ENCODE measurements at places on chromosomes 3 and 15.
A peak's percentile ranks its signal among the peaks of the same experiment; 100 is the strongest.

DNA sequence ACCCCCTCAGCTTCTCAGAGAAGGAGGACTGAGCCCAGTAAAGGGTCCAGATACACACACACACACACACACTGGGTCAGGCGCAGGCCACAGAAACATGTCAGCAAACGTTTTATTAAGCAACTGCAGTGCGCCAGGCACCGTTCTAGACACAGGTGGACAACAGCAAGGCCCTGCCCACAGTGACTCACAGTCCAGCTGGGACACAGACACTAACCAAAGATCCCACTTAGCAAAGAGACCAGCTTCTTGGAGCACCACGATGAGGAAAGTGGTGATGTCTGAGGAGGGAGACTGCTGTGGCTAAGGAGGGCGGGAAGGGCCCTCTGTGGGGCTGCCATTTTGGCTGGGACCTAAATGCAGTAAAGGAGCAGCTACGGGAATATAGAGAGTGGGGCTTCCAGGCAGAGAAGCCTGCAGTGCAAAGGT is 2.8 kb upstream of the VILL start:
- no peak for DNase-seq

GRCh38 chr3:17398959-17399551 is 343.4 kb downstream of the TBC1D5 start:
- DNase-seq: no peak

GRCh38 chr15:60326824-60327654 is 70.7 kb downstream of the ANXA2 start:
- peak; percentile 37 for DNase-seq

- no peak for DNase-seq
Observed at GRCh38 chr3:172380632-172381031, 67.6 kb downstream of the GHSR start.

- no peak for DNase-seq
Observed at GRCh38 chr15:74893627-74894026, 3.8 kb downstream of the MPI start.

GRCh38 chr3:146322216-146322817 is 71.4 kb upstream of the PLSCR4 start:
- DNase-seq: no peak

DNA sequence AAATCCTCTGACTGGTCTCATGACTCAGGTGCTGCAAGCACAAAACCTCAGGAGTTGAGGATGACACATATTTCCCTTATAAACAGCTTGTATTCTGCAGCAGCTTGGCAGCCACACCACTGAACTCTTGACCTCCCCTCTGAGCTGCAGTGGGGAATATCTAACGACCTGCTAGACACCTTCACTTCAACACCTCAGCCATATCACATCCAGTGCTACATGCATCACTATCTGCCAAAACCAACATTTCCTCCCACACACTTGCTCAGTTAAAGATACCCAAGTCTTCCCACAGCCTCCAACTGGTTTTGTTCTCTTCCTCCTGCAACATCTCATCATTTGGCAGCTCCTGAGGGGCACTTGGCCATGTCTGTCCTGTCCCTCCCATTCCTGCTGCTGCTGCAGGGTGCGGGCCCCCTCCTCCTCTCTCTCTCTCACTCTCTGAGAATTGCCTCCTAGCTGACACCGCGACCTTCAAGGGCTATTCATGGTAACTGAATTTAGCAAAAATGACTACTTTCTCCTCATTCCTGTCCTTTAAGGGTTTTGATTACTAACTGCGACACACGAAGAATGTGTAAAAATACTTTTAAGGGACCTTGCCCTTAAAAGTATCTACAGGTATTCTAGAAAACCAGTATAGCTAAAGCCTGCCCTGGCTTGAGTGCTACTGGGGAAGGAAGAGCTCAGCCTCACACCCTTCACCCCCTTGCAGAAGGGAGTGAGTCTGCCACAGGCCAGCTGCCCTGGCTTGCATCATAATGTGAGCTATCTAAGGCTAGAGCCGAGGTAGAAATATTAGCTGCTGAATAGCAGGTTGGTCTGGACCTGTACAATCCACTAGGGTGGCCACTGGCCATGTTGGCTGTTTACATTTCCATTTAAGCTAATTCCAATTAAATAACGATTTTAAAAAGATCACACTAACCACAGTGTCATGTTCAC is 5.0 kb upstream of the CCR9 start:
- DNase-seq: no peak

GRCh38 chr15:29208352-29208751 is 61.3 kb downstream of the NSMCE3 start:
- peak; percentile 4 for DNase-seq

GRCh38 chr3:127801731-127802313 is 20.5 kb downstream of the MGLL start:
- DNase-seq: no peak

DNA sequence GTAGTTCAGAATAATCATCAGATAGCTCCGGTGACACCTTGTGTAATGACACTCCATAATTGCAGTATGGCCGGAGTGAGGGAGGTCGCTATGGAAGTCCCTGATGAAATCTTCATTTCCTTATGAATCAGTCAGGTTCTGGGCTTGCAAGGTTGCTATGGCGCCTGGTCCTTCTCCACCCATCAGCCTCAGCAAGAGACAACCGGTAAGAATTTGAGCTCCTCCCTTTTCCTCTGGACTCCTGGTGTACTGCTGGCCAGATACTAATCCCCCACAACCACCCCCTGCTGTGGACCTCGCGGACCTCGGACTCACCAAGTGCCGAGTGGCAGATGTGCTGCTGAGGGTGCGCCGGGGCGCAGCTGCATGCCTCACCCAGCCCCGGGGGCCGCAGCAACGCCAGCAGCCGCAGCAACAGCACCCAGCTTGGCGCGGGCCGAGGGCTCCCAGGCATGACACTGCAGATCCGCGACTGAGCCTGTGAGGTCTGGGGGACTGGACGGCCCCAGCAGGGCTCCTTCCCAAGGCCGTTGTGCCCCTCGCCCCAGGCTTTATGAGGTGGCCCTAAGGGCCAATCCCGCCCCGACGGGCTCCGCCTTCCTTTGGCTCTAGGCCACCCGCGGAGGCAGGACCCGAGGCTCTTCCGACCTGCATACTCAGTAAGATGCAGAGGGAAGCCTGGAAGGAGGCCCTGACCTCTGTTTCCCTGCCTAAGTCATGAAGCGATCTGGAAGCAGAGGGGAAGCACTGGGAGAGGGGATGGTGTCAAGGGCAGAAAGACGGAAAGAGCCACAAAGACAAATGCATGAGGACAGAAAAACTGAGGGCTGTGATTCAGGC is at the start of gene TIMP4:
TSS of gene TIMP4 (minus strand) at position 526 of the 840 bp plus-strand sequence. CDS start at position 454, 72 bp downstream.
- DNase-seq: no peak

DNA sequence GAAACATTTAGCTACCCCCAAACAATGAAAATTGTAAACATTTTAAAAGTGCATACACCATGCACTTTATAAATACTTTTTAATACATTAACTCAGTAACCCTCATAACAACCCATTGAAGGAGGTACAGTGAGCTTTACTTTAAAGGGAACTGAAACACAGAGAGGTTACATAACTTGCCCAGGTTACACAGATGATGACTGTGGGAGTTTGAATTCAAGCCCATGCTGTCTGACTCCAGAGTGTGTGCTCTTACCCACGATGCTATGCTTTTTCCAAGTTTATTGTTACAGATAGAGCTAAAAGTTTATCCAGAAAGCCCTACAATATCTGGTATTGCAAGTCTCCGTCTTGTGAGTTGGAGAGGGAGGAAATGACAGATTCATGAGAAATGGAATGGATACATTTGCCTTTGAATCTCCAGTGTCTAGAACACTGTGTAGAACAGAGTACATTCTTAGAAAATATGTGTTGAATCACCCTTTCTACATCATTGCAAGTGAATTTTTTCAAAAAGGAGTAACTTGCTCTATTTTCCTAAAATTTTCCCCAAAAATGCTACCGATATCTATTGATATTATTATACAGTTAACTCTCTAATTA is 428.3 kb downstream of the NAALADL2 start:
- no peak for DNase-seq

DNA sequence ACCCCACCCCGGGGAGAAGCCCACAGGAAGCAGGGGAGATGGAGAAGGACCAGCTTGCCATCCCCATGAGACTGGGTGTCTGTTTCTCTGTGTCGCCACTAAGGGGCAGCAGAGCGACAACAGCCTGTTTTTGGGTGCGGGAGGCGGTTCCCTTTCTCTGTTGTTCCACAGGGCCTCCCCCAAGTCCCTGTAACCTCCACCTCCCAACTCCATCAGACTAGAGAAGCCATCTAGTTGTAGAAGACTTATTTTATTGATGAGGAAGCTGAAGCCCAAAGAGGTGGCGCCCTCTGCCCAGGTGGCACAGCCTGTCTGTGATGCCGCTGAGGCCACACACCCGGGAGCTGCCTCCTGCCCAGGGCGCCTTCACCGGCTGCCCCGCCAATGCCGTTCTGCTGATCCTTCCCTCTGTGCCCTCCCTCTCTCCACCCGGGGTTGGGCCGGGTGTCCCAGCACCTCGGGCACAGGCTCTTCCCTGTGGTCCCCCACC is 3.9 kb upstream of the CCDC9B start:
- peak; percentile 23 for DNase-seq

GRCh38 chr3:150933473-150933995 is 28.3 kb upstream of the MINDY4B start:
- no peak for DNase-seq
